GM12864 (cell line): ENCODE measurements at places on chromosomes 16 and 17.

GRCh38 chr17:34146440-34147043, 108.5 kb upstream of the CCL2 start:
- DNase-seq, result no peak

- no peak for DNase-seq
Observed at GRCh38 chr16:3088925-3089716, 10.0 kb downstream of the ZSCAN10 start.

- DNase-seq, result no peak
Observed at GRCh38 chr16:55052741-55053415, 122.2 kb downstream of the IRX5 start.

- no peak for DNase-seq
Observed at GRCh38 chr17:46108550-46109110, 84.6 kb downstream of the KANSL1 start.

GRCh38 chr16:23528644-23529310, 18.5 kb upstream of the GGA2 start:
- no peak for DNase-seq

DNA sequence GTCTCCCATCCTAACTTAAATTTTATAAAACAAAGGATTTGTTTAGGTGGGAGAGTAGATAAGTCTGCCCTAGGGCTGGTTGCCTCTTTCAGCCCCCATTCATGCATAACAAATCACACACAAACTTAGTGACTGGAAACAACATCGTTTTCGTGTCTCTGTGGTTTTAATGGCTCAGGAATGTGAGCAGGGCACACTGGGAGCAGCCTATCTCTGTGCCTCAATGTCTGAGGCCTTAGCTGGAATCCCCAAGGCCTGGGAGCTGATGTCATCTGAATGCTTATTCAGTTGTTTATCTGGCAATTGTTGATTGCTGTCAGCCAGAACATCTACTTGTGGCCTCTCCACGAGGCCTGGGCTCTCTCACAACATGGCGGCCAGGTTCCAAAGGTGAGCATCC, 101.9 kb upstream of the HSBP1 start:
- no peak for DNase-seq

- no peak for DNase-seq
Observed at GRCh38 chr16:535446-536405, 8.2 kb downstream of the CAPN15 start.

- no peak for DNase-seq
Observed at GRCh38 chr17:50060951-50061712, 5.2 kb downstream of the ITGA3 start.

DNA sequence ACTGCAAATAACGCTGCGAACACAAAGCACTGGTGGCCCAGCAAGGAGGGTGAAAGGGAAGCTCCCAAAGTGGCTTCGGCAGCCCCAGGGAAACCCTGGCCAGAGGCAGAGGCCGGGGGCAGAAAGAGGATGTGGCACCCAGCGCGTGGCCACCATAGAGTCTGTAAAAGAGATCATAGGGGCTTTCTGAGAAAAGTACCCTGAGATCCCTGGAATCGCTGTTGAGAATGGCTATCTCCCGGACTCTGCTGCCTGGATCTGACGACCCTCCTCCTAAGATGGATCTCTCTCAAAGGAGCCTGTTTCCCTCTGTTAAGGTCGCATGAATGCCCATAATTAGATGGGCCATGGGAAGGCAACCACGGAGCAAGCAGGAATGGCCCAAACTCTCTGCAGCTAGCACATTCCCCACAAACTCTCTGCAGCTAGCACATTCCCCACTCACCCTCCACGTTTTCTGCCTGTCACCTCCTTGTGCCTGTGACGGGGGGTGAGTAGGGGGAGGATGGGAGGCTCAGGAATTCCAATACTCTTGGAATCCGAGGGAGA, 364.4 kb downstream of the XYLT1 start:
- DNase-seq, result no peak

- DNase-seq, result no peak
Observed at GRCh38 chr17:30263552-30264333, 28.0 kb downstream of the BLMH start.

- no peak for DNase-seq
Observed at GRCh38 chr17:18947866-18948265, 4.1 kb upstream of the SLC5A10 start.

- no peak for DNase-seq
Observed at GRCh38 chr16:48611329-48612137, 1.6 kb upstream of the N4BP1 start.

DNA sequence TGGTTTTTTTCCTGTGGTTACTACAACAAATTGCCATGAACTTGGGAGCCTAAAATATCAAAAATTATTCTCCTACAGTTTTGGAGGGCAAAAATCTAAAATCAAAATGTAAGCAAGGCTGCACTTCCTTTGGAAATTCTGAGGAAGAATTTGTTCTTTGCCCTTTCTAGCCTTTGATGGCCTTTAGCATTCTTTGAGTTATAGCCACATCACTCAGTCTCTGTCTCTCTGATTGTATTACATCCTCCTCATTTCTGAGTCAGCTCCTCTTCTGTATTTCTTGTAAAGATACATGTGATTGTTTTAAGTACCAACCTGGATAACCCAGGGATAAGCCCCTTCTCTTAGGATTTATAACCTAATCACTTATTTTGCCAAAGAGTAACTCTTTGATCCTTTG, 282.0 kb downstream of the BCAS3 start:
- DNase-seq, result no peak

- no peak for DNase-seq
Observed at GRCh38 chr17:83076938-83077337, 2.5 kb upstream of the METRNL start.

- DNase-seq, result no peak
Observed at GRCh38 chr17:35540589-35541404, 3.3 kb upstream of the SLFN12L start.

DNA sequence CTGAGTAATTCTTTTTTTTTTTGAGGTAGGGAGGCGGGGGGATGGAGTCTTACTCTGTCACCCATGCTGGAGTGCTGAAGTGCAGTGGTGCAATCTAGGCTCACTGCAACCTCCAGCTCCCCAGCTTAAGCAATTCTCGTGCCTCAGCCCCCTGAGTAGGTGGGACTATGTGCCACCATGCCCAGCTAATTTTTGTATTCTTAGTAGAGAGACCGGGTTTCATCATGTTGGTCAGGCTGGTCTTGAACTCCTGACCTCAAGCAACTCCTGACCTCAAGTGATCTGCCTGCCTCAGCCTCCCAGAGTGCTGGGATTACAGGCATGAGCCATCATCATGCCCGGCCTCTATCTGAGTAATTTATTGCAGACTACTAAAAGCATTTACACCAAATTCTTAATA, 19.4 kb downstream of the KPNB1 start:
- DNase-seq, result no peak

- DNase-seq, result no peak
Observed at GRCh38 chr17:61458421-61459141, 6.4 kb downstream of the TBX4 start.

- no peak for DNase-seq
Observed at GRCh38 chr16:49844359-49844758, 11.6 kb downstream of the ZNF423 start.

- peak; percentile 53 for DNase-seq
Observed at GRCh38 chr16:79286646-79287423, 313.7 kb downstream of the MAF start.

- no peak for DNase-seq
Observed at GRCh38 chr17:58506354-58507080, 7.9 kb downstream of the MTMR4 start.

GRCh38 chr17:17081304-17081940, 39.2 kb downstream of the MPRIP start:
- DNase-seq, result no peak

DNA sequence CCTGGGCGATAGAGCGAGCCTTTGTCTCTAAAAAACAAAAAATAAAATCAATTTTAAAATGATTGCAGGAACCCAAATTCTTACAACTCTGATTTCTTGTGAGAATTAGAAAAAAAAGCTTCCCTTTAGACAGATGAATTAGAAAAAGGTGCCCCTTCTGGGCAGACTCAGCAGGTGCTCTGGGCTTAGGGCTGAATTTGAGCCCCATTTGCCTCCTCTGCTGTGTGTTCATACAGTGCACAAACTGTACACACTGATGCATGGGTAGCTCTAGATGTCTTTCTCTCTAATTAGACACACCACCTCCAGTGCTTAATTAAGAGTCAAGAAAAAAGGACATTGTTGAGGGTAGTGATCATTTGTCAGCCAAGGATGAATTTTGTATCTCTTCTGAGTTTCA, 38.5 kb upstream of the NOL11 start:
- no peak for DNase-seq

DNA sequence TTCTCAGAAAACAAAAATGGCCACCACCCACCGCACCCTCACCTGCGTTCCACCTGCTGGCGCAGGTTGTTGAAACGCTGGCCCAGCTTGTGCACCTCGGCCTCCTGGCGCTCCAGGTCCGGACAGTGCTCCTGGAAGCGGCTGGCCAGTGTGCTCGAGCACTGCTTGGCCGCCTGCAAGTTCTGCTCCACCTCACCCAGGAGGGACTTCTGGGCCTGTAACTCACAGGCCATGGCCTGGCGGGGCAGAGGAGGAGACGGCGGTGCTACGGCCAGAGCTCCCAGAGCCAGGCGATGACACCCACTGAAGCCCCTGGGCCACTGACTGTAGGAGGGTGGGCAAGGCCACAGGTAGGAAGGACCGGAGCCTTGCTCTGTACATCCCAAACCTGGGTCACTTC, 43.4 kb downstream of the UBN1 start:
- DNase-seq, result no peak

- no peak for DNase-seq
Observed at GRCh38 chr17:43220511-43221125, 7.8 kb downstream of the CCDC200 start.

GRCh38 chr16:71830359-71830758, 15.4 kb upstream of the ATXN1L start:
- no peak for DNase-seq
